Fibroblast of lung (primary cell): ENCODE measurements at places on chromosomes 6 and 20. TPM values are rescaled to one million over a fixed set of nuclear protein-coding genes. Genes with fewer than 3 reads are reported as not detected.

- no peak for DNase-seq
These were observed 1.9 kb downstream of the FAM83C start for GRCh38 chr20:35290186-35290886.

DNA sequence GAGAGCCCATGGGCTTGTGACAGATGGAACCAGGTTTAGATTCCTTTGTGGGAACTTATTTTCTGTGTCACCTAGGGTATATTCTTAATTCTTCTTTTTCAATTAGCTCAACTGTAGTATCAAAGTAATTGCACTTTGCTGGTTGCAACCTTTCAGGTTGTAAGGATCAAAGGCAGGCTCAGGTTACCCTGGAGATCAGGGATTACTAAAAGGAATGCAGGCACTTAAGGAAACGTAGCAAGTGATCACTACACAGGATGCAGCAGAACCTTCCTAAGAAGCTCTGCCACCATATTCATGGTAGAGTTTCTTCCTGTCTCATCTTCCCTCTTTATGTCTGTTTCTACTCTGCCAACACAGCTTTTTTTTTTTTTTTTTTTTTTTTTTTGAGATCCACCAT, 133.2 kb upstream of the JAG1 start:
- DNase-seq: no peak

DNA sequence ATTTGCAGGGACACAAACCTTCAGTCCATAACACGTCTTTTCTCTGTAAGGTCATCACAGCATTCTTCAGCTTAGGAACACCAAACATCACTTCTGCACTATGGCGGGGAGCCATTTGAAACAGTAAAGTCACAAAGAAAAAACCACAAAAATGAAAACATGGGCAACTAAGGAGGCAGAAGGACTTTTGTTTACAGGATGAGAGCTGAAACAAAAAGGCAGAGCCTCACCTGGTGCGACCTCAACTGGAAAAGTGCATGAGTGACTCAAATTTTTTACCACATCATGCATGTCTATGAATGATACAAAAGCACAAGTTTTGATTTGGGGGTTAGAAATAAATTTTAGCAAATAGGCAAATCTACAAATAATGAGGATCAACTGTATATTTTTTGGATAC, 68.2 kb upstream of the TNFAIP3 start:
- DNase-seq: no peak

- no peak for DNase-seq
These were observed 17.2 kb upstream of the PREX1 start for GRCh38 chr20:48844996-48845395.

DNA sequence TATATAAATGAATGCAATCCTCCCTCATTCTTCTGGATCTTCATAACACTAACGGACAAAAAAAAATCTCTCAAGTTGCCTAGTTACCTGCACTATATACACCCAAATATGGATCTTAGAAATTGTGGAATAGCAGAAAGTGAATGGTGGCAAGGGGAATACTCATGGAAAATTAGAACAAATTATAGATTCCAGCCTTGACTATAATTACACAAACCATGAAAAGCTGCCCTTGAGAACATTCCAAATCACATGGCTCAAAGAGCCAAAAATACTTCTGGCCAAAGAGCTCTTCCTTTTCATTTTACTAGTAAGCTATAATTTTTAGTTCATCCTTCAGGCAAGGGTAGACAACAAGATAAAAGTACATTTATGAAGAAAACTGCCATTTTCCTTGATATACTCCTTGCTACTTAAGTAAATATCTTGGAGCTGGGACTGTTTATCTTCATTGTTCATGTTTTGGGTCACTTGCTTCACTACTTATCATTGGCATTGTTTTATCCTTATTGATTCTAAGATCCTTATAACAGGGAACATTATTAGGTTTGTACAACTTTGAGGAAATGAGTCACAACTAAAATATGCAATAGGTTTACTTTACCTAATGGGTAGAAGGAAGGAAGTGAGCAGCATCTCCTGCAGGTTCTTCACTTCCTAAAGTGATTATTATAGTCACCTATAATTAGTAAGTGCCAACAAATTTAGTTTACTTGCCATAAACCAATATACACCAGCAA, 6.4 kb upstream of the MTRES1 start:
- DNase-seq: no peak

RRBP1 gene
- polyA plus RNA-seq: 169 and 191 TPM in 2 replicates

DNA sequence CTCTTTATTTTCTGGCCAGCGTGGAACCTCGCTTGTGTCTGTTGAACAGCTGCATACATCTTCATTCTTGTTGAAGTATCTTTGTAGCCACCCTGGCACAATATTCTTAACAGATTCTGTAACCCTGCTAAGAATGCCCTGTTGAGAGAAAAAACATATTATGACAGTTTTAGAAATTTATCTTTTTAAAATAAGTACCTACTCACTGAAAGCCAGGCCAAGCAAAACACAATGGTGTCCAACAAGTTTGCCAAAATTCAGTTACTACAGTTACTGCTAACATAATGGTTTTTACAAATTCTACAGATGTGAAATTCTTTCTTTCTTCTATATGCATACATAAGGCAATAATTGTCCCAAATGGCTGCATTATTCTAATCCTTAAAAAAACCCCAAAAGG, 18.2 kb downstream of the NUP153 start:
- DNase-seq: peak; percentile 29

DNA sequence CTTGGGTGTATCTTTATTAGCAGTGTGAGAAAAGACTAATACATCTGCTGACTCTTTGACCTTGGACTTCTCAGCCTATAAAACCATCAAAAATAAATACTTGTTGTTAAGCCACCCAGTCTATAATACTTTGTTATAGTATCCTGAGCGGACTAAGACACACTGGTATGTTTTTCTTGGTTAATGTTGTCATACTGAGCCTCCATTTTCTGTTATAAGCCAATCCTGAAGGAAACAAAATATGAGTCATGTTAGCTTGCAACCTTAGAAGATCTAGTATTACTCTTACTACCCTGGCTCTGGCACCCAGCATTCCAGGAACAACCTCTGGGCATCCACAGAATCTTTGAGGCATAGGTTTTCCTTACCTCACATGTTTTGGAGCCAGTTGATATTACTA, 307.2 kb downstream of the FRK start:
- no peak for DNase-seq

DNA sequence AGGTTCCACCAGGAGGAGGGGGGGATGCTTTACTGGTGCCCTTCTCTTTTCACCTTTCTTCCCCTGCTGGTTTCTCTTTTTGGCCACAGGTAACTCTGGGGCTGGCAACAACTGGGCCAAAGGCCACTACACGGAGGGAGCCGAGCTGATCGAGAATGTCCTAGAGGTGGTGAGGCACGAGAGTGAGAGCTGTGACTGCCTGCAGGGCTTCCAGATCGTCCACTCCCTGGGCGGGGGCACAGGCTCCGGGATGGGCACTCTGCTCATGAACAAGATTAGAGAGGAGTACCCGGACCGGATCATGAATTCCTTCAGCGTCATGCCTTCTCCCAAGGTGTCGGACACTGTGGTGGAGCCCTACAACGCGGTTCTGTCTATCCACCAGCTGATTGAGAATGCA, 4.4 kb downstream of the TUBB1 start:
- no peak for DNase-seq

TMEM151B gene
- not detected in 2 replicates for polyA plus RNA-seq

GRCh38 chr6:165181951-165182414, 127.4 kb downstream of the C6orf118 start:
- peak; percentile 92 for DNase-seq

DEFB132 gene
- polyA plus RNA-seq: not detected in 2 replicates

C6orf58 gene
- polyA plus RNA-seq: 0.05 TPM in 1 of 2 replicates, not detected in the other

DNA sequence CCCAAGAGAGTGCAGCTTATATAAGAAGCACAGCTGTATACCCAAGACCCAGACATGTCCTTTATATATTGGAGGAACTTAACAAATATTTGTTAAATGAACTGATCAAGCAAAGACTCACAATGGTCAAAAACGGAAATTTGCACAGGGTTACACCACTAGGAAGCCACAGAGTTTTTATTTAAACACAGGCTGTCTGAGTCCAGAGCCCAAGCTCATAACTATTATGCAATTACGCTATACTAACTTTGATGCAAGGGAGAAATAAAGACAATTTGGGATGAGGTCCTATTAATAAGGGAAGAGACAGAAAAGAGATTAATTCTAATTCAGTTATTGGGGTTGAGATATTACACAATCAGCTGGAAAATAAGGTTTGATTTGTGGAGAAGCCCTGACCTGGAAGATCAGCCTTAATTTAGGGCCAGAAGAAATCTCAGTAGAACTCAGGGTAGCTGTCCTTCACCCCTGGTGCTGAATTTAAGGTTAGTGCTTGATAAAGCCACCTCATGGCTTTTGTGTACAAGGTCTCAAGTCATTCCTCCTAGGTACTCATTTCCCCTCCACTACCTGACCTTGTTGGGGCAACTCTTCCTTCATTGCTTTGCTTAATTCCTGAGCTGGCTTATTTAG, 10.5 kb upstream of the ZNF334 start:
- peak; percentile 24 for DNase-seq

CTSA gene
- 364 and 413 TPM in 2 replicates for polyA plus RNA-seq

RBM24 gene
- polyA plus RNA-seq: 1.8 and 2.5 TPM in 2 replicates

DNA sequence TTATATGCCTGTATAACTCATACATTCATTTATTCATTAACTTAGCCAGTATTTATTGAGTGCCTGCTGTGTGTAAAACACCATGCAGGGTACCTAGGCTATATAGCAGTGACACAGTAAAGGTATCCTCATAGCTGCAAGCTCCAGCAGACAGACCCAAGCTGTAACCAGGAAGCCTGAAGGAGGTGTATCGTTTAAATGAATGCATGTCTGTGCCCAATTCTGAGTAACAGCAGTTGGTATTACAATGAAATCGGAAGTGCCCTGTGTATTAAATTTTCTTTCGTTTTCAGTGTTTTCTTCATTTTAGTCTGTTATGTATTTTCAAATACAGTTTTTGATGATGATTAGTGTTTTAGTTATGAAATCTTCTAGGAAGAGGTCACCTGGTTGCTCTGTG, 485.8 kb upstream of the SOX4 start:
- DNase-seq: no peak

OR2J3 gene
- not detected in 2 replicates for polyA plus RNA-seq

GRCh38 chr20:57438552-57438951, 47.4 kb downstream of the RBM38 start:
- no peak for DNase-seq

DNA sequence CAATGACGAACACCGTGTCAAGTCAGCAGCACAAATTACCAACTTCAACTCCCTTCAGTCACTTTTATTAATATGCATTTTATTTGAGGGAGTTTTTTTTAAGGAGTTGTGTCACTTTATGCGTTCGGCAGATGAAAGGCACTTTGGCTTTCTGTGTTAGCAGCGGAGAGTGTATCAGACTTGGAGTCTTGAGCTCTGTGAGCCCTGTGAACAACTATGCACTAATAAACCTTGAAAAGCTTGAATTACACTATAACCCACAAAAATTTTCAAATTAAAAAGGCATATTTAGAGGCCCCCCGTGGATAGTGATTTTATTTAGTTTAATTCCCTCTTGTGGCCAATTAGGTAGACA, 335.3 kb upstream of the NT5E start:
- no peak for DNase-seq

DNA sequence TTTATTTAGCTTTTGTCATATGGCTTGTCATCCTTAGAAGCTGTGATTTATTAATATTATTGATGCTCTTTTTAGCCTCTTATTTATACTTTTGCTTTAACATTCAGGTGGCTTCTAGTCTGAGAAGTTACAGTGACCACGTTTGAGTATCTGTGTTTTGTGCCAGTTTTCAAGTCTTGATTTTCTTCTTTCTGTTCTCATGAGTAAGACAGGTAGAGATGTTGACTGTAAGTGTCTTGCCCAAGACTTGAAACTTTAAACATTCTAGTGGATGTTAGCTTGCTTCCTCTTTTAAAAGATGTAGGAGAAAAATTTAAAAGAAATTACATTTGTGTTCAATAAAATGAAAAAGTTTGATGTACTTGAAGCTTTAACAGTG, 122.6 kb downstream of the LRRC1 start:
- DNase-seq: no peak

DNA sequence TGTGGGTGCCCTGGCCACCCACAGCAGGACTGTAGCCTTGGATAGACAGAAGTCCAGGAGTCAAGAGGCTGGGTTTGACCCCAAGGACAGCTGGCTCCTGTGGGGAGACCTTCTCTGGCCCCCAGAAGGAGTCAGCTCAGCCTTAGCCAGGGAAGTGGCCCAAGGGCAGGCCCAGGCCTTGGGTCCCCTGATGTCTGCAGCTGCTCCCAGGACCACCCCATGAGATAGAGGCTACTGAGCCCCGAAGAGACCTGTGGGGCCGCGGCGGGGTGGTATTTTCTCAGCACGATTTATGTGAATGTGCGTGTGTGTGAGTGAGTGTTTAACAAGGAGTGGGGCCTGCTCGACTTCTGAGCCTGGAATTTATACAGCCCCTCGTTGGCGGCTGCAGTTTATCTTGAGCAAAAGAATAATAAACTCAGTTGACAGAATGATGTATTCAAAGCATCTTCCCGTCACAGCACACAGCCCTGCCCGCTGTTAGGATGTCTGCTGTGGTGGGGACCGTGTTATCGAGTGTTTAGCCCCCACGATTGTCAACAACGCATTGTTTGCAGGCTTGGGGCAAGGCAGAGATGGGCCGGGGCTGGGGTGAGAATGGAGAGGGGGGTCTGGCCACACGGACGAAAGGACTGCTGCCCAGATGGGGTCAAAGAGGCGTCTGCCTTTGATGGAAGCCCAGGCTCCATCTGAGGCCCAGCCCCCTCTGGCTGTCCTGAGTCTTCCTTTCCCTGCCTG, 163.3 kb downstream of the VEGFA start:
- peak; percentile 80 for DNase-seq

DNA sequence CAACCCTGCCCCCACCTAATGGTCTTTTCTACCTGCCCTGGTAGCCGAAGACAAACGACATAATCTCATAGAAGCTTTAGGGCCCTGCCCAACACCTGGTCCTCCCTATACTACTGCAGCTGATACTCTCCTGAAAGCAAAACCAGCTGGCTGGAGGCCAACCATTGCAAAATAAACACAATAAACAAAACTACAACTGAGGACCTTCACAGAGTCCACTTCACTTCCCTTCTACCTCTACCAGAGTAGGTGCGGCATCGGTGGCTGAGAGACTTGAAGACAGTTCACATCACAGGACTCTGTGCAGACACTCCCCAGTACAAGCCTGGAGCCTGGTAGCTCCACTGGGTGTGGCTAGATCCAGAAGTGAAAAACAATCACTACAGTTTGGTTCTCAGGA, 476.2 kb downstream of the MMUT start:
- no peak for DNase-seq

DLL1 gene
- 0.38 and 0.69 TPM in 2 replicates for polyA plus RNA-seq

- peak; percentile 51 for DNase-seq
These were observed 62.2 kb downstream of the ZDHHC14 start for GRCh38 chr6:157443066-157443800.

GRCh38 chr6:53464927-53465460, 79.9 kb downstream of the GCLC start:
- DNase-seq: peak; percentile 72

- no peak for DNase-seq
These were observed 28.4 kb downstream of the ZBTB46 start for GRCh38 chr20:63802469-63803240.

DNA sequence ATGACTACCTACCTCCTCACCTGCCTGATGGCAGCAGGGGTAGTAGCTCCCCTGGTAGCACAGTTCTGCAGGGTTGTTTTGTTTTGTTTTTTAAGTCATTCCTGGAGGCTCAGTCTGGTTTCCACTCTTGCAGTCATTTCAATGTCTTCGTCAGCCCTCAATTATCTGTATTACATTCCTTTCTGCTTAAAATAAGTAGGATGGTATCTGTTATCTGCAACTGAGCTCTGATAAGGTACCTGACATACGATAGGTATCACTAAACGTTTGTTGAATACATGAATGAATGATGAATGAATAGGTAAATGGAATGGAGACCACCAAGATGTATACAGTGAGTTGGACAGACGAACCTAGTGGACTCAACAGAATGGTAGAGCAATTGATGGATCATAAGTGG, 7.2 kb upstream of the CLPSL2 start:
- DNase-seq: no peak

GRCh38 chr6:50589751-50590470, 123.4 kb upstream of the TFAP2D start:
- no peak for DNase-seq
